ENCODE measurements at places on chromosomes 5 and 9.

GRCh38 chr9:95091601-95092261, 225.8 kb downstream of the FANCC start:
- DNase-seq = no peak

DNA sequence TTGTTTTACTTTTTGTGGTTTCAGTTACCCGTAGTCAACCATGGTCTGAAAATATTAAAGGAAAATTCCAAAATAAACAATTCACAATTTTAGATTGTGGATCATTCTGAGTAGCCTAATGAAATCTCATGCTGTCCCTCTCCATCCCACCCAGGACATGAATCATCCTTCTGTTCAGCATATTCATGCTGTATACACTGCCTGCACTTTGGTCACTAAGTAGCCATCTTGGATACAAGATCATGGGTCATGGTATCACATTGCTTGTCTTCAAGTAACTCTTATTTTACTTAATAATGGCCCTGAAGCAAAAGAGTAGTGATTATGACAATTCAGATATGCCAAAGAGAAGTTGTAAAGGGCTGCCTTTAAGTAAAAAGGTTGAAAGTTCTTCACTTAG, 536.5 kb upstream of the ACO1 start:
- DNase-seq = no peak

DNA sequence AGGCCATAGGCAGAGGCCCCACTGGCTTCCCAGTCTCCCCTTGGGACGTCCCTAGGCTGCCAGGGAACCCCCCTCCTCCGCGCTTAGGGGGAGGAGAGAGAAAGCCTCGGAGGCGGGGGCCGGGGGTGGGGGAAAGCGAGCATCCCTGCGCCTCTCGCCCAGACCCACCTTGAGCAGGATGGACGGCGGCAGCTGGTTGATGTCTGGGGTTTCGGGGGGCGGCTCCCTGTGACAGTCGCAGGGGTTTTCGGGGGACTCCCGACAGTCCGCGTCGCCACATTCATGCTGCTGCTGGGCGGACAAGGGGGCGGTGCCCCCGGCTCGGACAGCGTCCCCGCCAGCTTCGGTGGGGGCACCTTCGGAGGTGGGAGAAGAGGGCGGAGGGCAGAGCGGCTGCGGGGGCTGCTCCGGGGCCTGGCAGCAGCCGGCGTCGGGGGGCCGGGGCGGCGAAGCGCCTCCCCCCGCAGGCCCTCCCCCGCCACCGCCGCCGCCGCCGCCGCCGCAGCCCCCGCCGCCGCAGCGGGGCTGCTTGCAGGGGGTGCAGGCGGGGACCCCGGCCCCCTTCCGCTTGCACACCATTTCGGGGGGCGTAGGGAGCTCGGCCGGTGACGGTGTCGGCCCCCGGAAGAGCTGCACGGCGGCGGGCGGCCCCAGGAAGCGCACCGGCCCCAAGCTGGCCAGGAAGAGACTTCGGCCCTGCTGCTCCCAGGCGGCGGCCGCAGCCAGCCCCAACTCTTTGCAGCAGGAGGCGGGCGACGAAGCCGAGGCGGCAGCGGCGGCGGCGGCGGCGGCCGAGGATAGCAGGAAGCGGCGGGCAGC, 1.2 kb downstream of the FBXL17 start:
- DNase-seq = peak; percentile 50

- no peak for DNase-seq
Observed at GRCh38 chr5:115920171-115920725, 42.0 kb upstream of the LVRN start.

DNA sequence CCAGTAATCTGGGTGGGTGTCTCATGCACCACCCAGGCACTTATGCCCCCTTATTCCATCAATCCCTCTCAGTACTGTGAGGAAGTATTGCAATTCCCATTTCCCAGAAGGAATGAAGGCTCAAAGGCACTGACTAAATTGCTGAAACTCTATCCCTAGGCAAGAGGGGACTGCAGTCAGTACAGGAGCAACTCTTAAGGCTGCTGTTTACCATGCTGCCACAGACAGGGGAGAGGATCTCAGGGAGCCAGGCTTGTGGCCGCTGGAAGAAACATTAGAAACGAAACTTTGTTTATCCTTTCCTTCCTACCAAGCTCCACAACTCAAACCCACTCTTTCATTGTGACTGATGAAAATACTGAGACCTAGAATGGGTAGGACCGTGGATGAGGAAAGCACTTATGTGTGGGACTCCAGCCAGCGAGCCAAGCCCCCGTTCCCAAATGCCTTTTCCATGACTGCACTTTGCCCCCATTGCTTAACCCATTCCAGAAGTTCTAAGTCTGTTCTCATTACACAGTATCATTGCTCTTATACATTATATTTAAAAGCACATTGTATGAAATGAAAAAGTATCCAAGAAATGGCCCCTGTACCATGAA, 54.3 kb downstream of the TLE1 start:
- no peak for DNase-seq

DNA sequence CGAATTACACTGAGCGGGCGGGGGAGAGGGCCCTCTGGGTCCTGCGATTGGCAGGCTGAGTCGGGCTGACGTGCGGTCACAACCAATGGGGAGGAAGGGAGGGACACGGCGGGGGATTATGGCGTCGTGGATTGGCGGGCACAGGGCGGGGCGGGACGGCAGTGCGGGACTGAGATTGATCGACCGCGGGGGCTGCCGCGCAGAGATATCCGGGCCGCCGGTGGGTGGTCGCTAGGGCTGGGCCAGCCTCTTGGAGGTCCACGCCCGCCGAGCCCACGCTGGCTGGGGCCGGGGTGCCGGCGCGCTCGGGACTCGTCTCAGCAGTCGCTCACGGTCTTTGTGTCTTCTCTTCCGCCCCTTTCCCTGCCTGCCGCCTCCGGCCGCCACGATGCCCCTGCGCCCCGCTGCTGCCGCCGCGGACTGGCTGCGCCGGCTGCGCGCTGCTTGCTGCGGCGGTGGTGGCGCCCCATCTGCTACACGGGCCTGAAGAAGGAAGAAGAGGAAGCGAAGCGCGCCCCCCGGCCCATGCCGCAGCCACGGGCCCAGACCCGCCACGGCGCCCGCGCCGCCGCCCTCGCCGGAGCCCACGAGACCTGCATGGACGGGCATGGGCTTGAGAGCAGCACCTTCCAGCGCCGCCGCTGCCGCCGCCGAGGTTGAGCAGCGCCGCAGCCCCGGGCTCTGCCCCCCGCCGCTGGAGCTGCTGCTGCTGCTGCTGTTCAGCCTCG, at the start of gene RGMB:
Gene RGMB, plus strand, starts transcription at position 200 of the 728 bp plus-strand sequence. Its CDS starts 408 bp downstream, at position 608.
- DNase-seq = peak; percentile 100

GRCh38 chr5:107263387-107264018, 407.2 kb downstream of the EFNA5 start:
- no peak for DNase-seq

DNA sequence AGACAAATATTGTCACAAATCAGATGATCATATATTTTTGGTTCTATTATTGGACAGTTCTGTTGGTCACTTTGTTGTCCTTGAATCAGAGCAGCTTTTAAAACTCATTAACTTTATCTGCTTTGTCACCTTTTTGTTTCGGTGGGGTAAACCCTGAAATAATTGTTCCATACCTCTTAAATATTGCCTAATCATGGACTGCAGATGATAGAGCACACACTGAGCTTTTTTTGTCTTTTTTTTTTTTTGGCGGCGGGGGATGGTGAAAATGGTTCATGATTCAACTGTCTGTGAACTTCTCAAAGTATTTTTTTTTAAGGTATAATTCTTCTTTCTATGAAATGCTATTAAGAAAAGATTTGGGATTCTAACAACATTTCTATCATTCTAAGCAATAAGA, 1.8 kb downstream of the NUDT12 start:
- DNase-seq = no peak

- DNase-seq = peak; percentile 65
Observed at GRCh38 chr5:165143741-165144140, 1638.3 kb downstream of the MAT2B start.

DNA sequence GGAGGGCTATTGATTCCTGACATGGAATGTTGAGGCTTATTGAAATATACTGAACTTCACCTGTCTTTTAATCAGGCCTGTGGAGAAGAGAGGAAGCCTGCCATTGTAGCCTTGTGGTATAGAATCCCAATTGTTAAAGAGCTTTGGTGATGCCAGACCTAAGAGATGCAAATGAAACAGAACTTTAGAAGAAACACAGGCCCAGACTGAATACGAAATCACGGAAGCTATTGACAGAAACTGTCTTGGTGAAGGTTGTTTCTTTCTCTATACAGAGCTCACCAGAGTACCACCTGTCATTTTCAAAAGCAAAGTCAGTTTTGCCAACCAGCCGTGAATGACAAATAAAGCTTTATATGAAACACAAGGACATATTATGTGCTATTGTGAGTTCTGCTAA, 660.3 kb downstream of the ISL1 start:
- DNase-seq = no peak

- peak; percentile 79 for DNase-seq
Observed at GRCh38 chr5:140175367-140176030, 511 bp downstream of the CYSTM1 start.

GRCh38 chr5:176678584-176678983, 31.3 kb downstream of the TSPAN17 start:
- no peak for DNase-seq
